ENCODE measurements at places on chromosomes 3 and 15.

DNA sequence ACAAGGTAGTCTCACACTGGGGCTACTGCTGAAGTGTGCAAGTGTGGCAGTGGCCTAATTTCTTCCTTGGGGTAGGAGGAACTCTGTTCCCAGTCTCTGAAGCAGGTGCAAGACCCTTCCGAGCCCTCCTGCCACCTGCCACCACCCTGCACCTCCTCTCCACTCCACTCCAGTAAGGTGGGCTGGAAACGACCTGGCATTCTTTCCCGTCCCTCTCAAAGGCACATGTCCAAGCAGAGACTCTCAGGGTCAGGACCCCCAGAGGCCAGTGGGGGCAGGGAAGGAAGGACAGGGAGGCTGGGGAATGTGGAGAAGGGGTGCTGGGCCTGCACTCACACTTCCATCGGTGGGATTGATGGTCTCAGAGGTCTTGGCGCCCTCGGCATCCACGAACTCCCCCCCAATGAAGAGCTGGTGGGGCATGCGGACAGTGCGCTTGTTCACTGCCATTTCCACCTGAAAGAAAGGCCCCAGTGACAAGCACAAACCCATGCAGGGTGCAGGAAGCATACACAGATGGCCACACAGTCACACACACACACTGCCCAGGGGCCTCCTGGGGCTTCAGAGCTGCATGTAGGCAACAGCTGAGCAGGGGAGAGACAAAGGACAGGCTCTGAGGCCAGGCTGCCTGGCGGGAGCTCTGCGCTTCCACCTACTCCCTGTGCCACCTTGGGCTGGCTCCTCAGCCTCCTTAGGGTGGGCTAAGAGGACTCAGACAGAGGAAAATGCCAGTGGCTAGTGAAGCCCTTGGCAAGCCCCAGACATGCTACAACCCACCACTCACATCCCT is 43.8 kb downstream of the ALDH1L1 start:
- no peak for DNase-seq

DNA sequence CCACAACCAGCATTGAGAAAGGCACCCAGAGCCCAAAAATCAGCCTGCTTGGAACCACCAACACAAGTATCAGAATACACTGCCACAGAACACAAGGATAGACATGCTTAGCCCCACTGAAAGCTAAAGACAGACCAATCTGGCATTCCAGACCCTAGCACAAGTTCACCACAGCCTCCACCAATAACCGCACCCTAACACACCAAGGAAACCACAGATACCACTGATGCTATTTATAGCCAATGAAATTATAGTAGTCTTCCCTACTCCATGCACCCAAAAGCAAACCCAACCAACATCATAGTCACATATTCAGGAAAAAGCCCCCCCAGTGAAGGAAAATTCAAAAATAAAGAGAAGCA is 83.9 kb upstream of the STT3B start:
- no peak for DNase-seq

DNA sequence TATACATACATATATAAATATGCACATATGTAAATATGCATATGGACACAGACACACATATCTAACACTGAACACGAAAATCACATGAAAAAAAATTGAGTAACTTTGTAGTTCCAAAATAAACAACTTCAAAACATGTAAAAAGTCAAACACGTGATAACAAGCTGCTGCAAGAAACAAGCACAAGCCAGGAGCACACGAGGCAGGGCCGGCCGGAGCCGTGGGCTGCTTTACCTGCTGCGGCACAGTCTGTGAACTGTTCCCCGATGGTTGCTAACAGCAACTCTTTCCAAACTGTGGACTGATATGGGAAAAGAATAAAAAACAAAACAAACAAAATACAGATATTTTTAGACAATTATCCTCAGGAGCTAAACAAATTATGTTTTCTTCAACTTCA is 31.6 kb downstream of the EIF4E3 start:
- DNase-seq, result no peak

- DNase-seq, result peak; percentile 38
Observed at GRCh38 chr3:111539351-111540331, 2.4 kb upstream of the CD96 start.

DNA sequence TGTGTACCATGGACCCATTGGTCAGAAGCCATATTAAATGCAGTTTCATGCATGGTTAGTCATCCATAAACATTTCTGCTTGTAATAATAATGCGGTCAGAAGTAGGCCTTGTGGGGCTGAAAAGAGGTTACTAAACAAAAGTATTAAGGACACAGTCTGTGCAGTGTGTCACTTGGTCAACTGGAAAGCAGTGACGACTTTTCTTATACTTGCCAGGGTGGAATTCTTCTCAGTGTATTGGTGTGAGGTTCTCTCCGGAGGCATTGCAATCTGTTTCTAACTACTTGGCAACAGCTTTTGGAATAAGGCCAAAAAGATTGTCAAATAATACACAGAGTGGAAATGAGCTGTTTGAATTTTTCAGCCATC is 46.8 kb downstream of the CHL1 start:
- DNase-seq, result no peak

DNA sequence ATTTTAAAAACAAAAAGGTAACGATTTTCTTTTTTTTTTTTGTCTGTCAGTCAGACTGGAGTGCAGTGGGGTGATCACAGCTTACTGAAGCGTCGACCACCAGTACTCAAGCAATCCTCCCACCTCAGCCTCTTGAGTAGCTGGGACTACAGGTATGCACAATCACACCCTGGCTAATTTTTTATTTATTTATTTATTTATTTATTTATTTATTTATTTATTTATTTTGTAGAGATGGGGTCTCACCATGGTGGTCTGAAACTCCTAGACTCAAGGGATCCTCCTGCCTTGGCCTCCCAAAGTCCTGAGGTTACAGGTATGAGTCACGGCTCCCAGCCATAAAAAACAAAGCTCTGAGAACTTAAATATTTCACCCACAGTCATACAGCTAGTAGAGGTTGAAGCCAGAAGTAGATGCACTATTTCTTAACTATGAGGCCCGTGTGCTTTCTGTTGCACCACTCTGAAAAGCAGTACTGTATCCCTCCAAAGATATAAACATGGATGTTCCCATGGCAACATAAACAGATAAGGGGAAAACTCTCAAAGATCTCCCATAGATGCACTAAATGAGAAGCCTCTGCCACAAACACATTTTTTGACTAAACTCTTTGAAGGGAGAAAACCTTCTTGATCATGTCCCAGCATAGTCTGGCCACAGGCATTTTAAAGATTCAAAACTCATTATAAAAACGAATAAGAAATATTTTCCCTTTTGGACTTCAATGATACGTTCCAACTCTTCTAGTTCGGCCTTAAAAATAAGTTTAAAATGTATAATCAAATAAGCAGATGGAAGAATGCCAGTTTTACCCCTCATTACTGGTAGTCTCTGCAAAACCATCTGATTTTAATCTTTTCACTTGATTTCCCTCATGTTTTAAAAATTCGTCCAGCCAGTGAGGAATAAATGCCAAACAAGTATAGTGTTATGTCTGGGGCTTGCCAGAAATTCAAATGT is 162.3 kb upstream of the ARHGEF26 start:
- DNase-seq, result no peak

- DNase-seq, result no peak
Observed at GRCh38 chr3:100399341-100400071, 1.4 kb downstream of the TOMM70 start.

- no peak for DNase-seq
Observed at GRCh38 chr3:51671734-51672475, 853 bp downstream of the TEX264 start.

DNA sequence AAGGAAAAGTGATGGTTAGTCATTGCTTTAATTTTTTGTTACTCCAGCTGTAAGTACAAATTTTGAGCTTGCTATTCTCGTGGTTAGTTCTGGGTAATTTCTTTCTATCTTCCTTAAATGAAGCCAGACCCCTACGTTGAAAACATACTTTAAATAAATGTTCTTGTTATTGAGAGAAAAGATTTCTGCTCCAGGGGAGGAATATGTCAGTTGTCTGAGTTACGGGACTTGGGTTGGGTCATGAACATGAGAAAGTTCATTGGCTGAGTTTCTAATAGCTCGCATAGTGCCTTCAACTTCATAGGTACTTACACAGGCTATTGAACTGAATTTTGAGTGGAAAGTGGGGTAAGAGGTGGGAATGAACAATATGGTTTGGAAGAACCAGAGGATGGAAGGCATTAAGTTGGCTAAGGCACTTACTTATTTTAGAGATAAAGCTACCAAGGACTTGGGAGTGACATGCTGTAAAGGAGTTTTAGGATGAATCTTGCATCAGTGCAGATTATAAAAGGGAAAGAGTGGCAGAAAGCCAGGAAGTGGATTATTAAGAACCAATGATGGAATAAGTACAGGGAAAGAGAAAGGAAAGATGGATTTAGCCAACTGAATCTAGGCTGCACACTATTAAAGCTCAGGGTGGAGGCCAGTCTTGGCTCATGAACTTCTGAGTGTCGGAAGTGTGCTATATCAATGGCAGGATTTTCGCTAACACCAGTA is 1.4 kb downstream of the RPSA start:
- no peak for DNase-seq

GRCh38 chr3:122893282-122893681 is 98.4 kb downstream of the SLC49A4 start:
- no peak for DNase-seq

- DNase-seq, result no peak
Observed at GRCh38 chr15:26981492-26981891, 10.5 kb downstream of the GABRG3 start.

- DNase-seq, result no peak
Observed at GRCh38 chr15:50084932-50085331, 34.1 kb downstream of the ATP8B4 start.

- no peak for DNase-seq
Observed at GRCh38 chr3:36736301-36736700, 28.1 kb downstream of the DCLK3 start.

DNA sequence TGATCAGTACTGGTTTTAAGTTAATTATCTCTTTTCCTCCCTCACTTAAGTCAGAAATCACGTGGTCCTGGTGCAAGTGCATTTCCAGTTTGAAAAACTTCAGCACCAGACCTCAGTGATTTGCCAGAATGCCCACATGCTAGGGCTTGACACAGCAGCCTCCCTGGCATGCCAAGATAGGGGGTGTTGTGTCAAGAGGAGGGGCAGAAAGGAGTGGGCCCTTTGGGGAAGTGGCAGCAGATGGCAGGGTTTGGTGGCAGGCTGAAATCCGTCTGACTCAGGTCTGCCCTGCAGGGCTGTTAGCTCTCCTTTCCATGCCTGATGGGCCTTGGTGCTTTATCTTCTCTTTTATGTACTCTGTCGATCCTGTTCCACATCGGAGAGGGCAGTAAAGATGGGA is 23.4 kb downstream of the PXK start:
- no peak for DNase-seq

DNA sequence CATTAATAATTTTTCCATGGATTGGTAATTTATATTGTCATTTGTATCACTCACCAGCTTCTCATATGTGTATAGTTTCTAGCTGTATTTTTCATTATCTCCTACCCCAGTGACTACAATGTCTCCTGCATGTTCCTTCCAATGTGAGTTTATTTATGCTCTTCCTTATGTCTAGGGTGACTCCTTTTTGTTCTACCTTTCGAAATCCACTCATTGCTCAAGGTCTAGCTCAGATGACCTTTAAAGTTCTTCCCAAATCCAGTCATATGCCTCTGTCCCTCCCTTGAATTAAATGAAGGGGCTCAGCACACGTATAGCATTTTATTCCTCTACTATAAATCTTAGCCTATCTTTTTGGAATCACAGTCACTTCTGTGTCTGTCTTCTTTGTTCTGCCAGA is 53.0 kb downstream of the TMEM45A start:
- no peak for DNase-seq

DNA sequence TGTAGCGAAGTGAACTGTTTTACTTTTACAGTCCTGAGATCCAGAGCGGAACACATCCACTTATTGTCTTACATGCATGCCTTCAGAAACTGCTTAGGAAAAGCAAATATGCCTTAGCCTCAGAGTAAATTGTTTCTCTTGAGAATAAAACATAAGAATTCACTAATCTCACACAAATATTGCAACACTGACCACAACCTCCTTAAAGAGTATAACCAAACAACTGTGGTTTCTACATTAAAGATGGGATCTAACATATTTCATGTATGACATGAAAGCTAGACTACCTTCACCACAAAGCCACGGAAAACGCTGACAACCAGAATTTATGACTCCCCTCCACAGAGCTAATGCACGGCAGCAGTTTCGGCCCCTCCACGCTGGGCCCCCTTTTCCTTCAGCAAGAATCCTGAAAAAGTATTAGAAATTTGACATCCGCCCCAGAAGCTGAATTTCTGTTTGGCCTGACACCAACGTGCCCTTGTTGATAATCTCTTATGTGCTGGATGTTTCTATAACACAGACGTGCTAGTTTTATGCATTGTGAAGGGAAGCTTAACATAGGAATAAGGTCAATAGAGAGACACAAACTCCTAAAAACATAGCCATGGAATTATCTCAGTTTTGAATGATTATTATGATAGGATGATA is 84.6 kb downstream of the GREM1 start:
- no peak for DNase-seq

DNA sequence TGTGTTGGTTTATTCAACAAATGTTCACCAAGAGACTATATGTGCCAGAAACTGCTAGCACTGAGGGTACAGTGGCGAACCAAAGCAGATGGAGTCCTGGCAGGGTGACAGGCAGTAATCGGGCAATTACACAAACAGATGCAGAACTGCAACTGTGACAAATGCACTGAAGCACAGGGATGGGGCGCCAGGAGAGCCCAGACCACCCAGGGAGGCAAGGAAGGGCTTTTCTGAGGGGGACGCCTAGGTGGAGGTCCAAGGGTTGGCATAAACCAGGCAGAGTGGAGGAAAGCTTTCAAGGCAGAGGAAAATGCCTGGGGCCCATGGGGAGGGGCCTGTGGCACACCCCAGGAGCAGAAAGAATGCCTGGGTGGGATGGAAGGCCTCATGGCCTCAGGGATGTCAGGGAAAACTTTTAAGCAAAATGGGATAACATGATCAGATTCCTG is 5.5 kb downstream of the DIS3L start:
- no peak for DNase-seq

GRCh38 chr15:36742696-36743095 is 163.3 kb downstream of the CDIN1 start:
- DNase-seq, result no peak

DNA sequence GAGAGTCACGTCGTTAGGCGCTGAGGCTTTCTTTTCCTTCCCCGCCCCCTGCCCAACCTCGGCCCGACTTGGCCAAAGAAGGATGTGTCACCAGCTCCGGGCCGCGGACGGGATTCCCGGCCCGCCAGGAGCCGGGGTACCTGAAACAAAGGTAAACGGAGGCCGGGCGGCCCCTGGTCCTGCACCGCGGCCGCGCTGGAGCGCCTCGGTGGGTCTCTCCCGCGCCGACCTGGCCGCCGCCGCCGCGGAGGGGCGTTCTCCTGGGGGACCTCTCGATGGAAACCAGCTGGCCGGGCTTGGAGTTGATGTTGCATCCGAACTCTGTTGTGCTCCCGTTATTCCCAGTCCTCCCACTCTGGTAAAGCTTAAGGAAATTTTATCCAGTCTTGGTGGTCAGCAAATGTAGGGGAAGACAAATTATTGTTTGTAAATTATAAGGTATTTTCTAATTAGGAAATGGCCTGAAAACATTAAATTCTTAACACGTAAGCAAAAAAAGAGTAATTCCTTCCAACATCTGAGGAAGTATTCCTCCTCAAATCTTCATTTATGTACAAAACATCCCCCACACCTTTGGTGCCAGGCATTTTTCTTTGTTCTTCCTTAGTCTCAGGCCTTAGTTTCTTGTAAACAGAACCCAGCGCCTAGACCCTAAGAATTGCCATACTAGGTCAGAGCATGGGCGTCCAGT is 888 bp downstream of the PPP2R3A start:
- DNase-seq, result no peak
